ENCODE measurements at places on chromosomes 6 and 20. TPM values are rescaled to one million over a fixed set of nuclear protein-coding genes. Genes with fewer than 3 reads are reported as not detected.

Gene CRISP3
- total RNA-seq: not detected

Gene SNRPB
- total RNA-seq: 171 TPM

- DNase-seq: no peak
Observed at GRCh38 chr6:55777469-55777868, 97.9 kb downstream of the BMP5 start.

GRCh38 chr6:43981363-43981990 is 145.8 kb downstream of the MRPL14 start:
- DNase-seq: peak; percentile 13

DNA sequence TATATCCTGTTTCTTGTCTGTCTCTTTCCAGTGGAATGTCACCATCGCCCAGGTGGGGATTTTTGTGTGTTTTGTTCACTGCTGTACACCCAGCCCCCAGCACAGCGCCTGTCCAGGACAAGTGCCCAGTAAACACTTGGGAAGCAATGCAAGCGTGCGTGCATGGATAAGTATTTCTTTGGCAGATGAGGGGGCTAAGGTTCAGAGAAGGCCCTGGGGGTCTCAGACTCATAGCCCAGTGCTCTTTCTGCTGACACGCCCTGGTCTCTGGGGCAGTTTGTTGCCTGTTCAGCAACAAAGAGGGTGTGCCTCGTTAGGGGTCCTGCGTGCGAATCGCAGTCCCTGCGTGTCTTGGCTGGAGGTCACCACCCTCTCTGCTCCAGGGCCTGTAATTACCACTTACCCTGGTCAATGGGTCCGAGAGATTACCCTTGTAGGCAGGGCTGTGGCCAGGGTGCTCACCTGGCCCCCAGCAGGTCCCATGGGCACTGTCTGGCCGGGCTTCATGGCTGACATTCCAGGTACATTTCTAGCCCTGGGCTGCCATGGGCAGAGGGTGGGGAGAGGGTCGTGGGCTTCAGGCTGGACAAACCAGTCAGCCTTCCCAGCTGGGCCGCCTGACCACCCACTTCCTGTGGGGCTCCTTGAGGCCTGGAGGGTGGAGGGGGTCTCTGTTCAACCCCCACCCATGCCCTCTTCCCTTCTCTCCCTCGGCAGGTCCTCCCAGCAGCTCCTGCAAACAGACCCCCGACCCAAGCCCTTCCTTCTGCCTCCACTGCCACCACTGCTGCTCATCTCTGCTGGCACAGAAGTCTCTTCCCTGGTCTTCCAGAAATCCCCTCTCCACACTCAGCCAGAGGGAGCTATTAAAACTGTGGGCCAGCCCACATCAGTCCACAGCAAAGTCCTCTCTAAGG is 87.1 kb downstream of the CEBPB start:
- no peak for DNase-seq

- DNase-seq: no peak
Observed at GRCh38 chr6:436308-437036, 44.9 kb downstream of the IRF4 start.

DNA sequence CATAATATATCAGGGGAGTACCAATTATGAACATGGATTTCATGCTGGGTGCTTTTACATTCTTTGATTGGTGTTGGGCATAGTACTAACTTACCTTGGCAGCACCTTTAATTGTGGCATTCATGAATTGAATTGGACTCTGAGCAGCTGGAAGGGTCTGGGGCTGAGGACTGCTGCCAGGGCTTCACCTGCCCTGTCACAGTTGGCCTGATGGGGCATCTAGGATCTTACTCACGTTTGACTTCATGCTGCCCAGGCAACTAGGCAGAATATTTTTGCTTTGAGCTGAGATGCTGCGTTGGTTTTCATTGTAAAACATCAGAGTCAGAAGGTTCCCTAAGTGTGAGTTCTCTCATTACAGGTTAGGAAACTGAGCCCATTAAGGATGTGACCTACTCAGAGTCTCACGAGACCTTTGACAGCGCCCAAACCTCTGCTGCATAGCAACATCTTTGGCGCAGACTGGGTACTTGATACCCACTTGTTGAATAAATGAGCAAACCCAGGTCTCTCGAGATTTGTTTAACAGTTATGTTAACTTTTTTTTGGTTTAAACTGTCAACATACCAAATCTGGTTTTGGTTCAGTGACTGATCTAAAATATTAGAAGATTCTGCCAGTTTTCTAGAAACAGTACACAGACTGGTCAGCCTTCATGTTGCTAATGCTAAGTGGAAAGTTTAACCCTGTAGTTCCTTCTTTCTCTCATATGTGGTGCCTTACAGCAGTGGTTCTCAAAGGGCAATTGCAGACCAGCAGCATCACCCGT is 104.9 kb downstream of the TCP11 start:
- no peak for DNase-seq

DNA sequence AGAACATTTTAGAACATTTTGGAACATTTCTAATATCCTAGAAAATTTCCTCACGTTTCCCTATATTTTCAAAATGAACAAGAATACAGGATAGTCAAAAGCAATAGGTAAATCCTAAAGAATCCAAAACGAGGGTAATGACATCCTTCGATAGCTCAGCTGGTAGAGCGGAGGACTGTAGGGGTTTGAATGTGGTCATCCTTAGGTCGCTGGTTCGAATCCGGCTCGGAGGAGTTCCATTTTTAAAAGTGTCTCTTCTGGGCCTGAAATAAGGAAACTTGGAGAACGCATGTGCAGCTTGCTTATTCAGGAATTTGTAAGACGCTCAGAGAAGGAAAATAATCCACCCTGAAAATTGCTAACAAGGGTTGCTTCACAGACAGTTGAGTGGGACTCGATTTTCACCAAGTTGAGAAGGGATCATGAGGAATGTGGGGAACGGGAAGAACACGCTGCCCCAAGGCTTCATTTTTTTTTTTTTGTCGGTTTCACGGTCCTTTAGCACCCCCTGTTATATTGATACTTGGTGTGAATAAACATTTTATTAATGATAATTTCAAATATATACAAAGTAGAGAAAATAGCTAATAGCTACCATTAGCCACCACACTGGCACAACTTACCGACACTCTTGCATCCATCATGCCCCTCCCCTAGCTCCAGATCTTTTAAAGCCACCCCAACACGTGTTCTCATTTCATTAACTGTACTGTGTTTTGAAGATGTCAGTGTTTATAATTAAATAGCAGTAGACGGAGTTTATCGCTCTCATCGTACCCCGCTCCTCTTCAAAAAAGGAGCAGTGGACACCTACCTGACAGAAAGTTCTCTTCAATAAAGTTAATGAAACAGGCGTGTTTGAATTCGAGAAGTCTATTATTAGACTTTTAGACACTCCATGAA is 1.8 kb upstream of the ABT1 start:
- DNase-seq: no peak

DNA sequence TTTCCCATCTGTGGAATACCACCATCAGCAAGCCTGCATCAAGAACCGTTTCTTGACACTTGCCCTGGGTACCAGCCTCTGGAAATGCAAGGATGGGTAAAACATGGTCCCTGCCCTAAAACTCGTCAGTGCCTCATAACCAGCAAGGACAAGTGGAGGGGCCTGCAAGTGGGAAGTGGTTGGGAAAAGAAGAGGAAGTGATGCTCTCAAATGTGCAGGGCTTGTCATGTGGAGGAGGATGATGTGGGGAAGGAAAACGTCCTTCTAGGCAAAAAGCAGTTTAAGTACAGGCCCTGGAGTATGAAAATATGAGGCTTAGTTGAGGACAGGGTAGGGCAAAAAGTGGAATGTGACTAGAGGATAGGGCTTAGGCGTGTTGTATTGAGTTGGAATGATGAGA is 19.0 kb downstream of the RREB1 start:
- DNase-seq: no peak

GRCh38 chr6:170553534-170554012 is 466 bp upstream of the PSMB1 start:
- no peak for DNase-seq

DNA sequence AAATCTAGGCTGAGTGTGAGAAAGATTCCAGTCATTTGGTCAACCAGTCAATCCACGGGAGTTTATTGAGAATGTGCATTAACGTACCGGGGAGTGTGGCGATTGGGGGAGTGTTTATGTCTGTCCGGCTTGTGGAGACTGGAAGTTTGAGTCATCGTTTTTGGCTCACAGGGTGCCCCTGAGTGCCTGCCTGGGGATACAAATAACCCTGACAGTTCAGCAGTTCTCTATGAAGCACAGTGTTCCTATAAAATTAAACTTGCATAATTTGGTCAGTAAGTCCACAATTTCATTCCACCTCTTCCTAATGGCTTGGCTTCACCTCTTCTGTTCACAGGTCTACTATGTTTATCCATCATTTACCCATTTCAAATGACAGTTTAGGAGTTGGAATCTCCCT is 72.6 kb upstream of the PLEKHG1 start:
- DNase-seq: no peak

DNA sequence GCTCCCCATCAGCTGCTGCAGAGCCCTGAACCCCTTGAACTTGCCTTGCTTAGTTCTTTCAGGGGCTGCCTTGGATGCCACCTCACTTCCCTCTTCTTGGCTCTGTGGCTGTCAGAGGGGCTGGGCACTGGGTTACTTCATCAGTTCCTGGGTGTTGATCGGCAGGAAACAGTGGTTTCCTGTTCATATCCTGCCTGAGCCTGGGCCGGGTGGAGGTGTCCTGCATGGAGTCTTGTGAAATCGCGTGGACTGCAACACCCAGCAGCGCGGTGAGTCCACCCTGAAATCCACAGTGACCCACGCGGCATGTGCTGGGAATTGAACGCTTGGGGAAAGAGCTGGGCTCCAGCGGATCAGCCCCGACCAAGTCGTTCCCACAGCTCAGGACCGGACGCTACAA is 97.5 kb downstream of the CDH26 start:
- no peak for DNase-seq

Gene C20orf96
- total RNA-seq: 2.2 TPM

Gene MCM8
- total RNA-seq: 2.3 TPM

Gene TNFRSF6B
- 13.6 TPM for total RNA-seq

- no peak for DNase-seq
Observed at GRCh38 chr20:61889659-61890058, 176.0 kb downstream of the TAF4 start.

Measured in omental fat pad (tissue), 4 donors.